ENCODE measurements at places on chromosomes 2 and 18.

DNA sequence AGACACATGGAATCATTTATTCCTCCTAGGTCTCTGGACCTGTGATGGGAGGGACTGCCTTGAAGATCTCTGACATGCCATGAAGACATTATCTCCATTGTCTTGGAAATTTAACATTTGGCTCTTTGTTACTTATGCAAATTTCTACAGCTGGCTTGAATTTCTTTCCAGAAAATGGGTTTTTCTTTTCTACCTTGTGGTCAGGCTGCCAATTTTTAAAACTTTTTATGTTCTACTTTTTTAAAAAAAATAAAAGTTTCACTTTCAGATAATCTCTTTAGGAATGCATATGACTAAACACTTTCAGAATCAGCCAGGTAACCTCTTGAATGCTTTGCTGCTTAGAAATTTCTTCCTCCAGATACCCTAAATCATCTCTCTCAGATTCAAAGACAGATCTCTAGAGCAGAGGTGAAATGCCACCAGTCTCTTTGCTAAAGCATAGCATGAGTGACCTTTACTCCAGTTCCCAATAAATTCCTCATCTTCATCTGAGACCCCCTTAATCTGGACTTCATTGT is 209.6 kb downstream of the RPRM start:
- no peak for DNase-seq

- DNase-seq, result peak; percentile 42
Measured at GRCh38 chr18:23194155-23194996, 59.1 kb downstream of the CABLES1 start.

GRCh38 chr2:135279209-135279608 is 227.1 kb downstream of the RAB3GAP1 start:
- no peak for DNase-seq

DNA sequence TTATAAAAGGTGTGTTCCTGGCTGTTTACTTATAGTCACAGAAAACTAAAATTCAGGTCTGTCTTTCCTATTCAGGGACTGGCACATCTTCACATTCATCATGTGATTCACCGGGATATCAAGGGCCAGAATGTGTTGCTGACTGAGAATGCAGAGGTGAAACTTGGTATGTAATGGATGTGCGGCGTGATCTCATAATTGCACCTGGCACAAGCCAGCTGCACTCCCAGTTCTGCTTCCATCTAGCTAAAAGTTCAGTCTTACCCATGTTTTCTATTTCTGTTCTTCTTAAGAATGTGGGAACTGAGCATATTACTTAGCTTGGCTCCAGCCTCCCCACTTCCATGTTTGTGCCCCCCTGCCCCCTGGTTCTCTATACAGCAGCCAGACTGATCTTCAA is 131.9 kb downstream of the MAP4K4 start:
- DNase-seq, result no peak

DNA sequence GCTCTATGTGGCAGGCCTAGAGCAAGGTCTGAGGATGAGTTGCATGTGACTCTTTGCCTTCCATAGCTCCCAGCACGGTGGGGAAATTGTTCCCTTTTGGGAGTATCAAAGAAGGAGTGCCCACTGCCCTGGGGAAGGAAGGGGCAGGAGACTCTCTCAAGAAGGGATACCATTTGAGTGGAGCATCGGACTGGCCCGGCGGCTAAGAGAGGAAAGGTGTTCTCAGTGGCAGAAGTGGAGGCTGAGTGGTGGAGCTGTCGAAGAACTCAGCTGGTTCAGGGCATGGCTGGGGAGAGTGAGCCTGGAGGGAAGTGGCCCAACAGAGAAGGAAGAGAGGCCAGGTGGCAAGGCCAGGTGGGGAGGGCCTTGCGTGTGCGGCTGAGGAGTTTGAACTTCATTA is 235.2 kb downstream of the DYSF start:
- DNase-seq, result no peak

- no peak for DNase-seq
Measured at GRCh38 chr2:103788389-103788788, 1026.6 kb downstream of the TMEM182 start.

DNA sequence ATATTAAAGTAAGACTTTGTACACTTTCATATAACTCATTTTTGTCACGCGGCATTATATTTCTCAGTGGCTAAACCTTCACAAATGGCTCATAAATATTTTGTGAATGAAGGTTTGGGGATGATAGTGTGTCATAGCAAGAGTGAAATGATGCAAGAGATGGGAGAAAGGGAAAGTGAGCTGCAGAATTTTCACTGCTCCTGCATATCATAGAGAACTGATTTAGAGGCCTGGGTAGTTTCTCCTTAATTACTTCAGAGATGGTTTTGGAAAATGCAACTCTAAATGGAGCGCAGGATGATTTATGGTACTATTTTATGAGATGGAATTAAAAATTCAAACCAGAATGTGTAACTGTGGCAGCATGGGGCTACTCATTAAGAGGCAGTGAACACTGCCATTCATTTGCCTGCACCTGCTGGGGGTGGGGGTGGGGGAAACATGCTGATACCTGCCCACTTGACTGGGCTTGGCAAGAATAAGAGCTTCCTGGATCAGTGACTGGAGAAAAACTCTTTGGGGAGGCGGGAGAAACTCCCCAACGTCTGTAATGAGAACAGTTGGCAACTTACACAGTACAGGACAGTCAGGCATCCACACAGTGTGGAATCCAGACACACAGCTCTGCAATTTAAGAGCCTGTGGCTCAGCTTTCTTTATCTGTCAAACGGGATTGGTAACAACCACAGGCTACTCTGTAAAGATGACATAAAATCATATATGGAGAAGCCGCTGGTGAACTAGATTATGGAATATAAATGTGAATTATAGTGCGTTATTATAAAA is 941.9 kb downstream of the SLC4A3 start:
- no peak for DNase-seq

- no peak for DNase-seq
Measured at GRCh38 chr18:42586601-42587000, 528.9 kb downstream of the RIT2 start.

DNA sequence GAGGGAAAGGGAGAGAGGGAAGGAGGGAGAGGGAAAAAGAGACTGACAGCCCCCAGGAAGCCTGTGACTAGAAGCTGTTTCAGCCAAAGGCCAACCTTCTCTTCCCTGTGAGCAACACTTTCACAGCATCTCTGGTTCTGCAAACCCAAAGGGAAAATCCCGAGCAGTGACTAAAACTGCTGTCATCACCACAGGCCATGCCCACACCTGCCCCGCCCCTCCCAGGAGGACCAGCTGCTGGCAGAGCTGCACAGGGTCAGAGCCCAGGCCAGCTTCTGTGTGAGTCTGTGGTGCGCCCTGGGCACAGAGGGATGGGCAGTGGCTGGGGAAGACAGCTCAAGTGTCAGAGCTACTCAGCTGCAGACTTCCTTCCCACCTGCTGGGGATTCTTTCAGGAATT is 64.9 kb upstream of the OTOS start:
- peak; percentile 82 for DNase-seq

DNA sequence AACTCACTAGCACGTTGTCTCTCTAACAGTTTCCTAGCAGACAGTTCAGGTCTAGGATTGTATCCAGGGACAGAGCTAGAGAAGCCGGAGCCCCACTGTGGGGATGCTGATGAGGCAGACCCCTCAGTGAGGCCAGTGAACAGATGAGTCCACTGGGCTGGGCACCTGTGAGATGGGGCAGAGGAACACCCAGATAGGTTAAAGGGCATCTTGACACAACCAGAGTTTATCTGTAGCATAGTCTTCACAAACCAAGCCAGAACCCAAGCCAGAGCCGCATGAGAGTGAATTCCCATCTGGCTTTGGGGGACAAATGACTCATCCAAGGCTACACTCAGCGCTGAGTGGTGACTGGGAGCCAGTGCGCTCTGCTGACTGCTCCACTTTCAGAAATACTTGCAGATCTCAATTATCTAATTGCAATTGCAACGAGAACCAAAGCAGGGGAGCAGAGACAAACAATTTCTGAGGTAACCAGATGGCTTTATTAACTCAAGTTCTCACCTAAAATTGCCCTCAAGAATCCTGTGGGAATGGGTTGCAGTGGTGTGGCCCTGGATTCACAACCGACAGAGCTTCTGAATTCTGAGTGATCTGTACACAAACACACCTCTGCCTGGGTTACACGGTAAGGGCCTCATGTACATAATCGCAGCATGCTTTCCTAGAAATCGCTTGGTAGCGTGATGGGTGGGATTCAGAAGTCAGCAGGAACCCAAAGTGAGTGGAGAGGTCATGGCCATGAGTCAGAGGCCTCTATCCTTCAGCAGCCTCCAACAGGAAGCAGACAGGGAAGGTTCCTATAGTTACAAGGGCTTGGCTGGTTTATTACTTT is 48.7 kb upstream of the MSH2 start:
- peak; percentile 80 for DNase-seq

GRCh38 chr18:59035591-59035990 is 104.1 kb upstream of the SEC11C start:
- DNase-seq, result no peak

DNA sequence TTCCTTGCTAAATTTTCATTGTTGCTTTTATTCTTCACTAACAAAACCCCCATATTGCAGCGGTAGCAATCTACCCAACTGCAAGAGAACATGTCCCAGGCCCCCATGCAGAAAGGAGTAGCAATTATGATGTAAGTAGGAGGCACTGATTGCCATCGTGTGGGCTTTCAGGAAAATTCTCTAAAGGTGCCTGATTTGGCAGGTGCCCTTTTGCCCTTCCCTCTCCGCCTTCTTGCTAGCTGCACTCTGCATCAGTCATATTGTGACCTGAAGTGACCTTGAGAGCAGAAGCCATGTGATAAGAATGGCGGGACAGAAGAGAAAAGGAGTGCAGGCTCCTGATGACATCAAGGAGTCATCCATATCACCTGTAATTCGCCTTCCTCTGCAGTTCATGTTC is 112.1 kb downstream of the NCKAP5 start:
- DNase-seq, result no peak

GRCh38 chr2:105840933-105841332 is 96.2 kb downstream of the NCK2 start:
- no peak for DNase-seq

DNA sequence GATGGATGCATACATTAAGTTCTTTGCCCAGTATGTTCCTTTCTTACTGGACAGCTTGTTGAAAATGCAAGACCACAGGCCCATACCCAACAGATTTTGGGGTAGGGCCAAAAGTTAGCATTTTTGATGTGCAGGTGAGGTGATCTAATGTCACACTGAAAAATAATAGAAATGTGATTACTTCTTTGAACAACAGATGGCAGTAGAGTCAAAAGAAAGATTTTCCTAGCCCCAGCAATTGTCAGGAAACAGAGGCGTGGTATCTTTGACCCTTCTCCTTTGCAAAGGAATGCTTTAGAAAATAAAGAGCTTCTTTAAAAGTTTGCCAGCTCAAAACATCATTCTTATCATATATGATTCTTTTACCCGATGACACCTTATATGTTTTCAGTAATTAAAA is 343.6 kb upstream of the SYT4 start:
- DNase-seq, result peak; percentile 37

DNA sequence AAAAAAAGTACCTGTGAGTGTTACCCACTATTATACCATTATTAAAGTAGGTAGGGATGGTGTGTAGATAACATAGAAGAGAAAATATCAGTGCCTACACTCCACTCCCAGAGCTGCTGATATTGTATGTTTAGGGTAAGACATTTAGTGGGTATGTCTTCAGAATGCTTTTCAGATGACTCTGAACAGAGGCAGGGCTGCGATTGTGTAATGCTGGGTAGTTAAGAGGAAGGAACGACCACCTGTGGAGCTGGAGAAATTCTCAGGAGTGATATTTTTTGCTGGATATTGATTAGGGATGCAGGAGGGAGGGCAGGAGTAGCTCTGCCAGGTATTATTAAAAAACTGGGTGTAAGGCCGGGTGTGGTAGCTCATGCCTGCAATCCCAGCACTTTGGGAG is 2.8 kb downstream of the CNOT11 start:
- DNase-seq, result peak; percentile 36

GRCh38 chr2:54455563-54456361 is at the start of gene SPTBN1:
SPTBN1 (plus strand) TSS chr2:54456327; CDS start chr2:54526419, 70,092 bp downstream.
- peak; percentile 82 for DNase-seq

DNA sequence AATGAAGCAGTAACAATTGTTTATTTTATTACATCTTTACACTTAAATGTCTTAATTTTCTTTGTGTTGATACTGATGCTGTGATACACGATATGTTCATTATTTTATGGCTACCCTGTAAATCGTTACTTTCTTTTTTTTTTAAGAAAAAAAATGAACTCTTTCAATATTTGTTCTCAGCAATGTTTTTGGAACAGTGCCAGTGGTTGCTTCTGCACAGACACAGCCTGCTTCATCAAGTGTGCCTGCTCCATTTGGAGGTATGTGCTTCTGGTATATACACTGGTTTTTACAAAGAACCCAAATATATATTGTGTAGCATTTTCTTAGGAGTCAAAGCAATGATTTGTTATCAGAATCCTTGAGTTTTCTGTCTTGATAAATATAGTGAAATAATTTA is 62.2 kb upstream of the SCYGR2 start:
- DNase-seq, result no peak

DNA sequence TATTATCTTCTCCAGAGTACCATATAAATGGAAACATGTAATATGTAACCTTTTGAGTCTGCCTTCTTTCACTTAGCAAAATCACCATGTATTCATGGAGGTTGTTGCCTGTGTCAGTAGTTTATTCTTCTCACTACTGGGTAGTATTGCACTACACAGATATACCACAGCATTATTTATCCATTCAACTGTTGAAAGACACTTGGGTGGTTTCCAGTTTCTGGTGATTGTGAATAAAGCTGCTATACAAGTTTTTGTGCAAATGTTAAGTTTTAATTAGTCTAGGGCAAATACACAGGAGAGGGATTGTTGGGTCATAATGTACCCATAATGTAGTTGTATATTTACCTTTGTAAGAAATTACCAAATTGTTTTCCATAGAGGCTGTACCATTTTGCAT is 29.6 kb upstream of the RPRD1A start:
- no peak for DNase-seq

GRCh38 chr2:172425336-172425735 is 2.0 kb upstream of the ITGA6 start:
- DNase-seq, result no peak

- DNase-seq, result no peak
Measured at GRCh38 chr2:101578671-101579070, 103.8 kb upstream of the RFX8 start.

GRCh38 chr2:28296904-28297303 is 95.8 kb upstream of the FOSL2 start:
- peak; percentile 58 for DNase-seq

DNA sequence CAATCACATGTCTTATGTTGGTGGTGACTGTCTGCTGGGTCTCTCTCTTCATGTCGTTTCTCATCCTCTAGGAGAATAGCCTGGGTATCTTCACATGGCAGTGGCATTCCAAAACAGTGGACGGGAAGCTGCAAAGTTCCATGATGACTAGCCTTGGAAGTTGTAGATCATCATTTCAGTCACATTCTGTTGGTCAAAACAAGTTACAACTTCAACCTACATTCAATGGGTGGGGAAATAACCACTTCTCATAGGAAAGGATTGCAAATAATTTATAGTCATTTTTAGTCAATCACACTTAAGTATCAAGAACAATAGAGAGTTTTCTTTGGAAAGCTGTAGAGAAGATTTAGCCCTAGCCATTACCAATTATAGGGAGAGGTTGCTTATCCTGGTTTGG is 395.0 kb upstream of the CDH2 start:
- no peak for DNase-seq

Measured in fibroblast of mammary gland (primary cell).